RCC 7860 (cell line): ENCODE measurements at places on chromosomes 7 and 10.

DNA sequence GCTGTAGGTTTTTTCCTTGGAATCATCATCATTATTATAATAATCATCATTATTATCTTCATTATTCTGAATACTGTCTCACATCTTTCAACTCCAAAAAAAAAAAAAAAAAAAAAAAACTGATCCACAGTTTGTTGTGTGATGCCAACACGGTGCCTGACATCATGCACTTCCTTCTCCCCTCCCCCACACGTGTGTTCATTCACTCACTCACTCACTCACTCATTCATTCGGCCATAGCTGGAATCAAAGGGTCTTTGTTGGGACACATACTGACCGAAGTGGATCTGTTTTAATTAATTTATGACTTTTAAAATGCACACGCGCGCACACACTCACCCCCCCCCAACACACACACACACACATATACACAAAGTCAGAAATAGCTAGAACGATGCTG, 177.8 kb downstream of the PIP4K2A start:
- DNase-seq = no peak

GRCh38 chr10:52115823-52116222, 198.3 kb upstream of the DKK1 start:
- DNase-seq = no peak

- DNase-seq = no peak
These were observed 21.9 kb upstream of the CRYGN start for GRCh38 chr7:151461942-151462230.

- DNase-seq = no peak
These were observed 15.6 kb upstream of the ADO start for GRCh38 chr10:62788861-62789467.

DNA sequence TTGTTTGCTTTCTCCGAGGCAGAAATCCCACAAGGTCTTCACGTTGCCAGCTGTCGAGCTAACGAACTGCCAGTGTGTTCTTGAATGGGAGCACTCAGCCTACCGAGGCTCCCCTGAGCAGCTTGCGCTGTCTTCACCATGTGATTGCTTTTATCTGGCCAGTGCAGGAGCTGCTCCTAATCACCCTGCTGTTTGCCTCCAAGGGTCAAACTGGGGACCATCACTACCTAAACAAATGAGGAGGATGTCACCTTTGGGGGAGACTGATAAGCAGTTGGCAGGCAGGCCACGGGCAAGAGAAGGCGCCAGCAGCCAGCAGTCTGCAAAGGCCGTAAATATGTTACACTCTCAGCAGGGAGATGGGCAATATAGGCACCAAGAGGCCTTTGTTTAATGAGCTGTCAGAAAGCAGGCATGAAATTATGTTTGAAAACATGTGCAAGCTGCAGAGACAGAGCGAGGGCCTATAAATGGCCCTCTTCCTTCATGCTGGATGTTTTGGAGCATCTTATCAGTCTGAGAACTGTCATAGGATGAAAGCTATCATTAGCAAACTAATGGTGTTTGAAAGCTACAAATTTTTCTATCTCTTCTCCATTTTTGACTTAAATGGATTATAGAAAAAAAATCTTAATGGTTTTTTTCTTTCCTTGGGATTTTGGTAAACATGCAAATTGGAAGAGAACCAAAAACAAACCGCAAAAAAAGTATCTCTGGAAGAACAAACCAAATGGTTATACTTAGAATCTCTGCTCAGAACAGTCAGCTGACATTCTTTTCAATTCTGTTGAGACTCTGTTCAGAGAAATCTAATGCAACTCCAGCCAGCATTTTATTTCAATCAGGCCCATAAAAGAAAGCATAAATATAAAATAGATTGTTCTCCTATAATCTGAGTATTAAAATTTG, 267.3 kb upstream of the NPVF start:
- DNase-seq = no peak

DNA sequence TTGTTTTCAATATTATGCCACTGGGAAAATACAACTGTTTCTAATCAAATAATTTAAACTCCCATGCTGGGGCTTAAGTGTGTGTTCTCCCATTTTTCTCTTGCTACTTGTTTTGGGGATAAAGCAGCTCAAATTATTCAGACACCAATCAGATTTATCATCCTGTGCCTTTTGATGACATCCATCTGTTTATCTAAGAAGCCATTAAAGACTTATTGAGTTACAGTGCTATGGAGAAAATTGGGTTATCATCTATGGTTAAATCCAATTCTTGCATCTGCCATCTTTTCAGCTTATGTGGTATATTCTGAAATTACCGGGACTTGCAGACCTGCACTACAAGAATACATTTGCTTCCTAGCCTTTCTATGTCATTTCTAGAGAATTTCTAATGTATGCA, 401.2 kb downstream of the GFRA1 start:
- DNase-seq = no peak

DNA sequence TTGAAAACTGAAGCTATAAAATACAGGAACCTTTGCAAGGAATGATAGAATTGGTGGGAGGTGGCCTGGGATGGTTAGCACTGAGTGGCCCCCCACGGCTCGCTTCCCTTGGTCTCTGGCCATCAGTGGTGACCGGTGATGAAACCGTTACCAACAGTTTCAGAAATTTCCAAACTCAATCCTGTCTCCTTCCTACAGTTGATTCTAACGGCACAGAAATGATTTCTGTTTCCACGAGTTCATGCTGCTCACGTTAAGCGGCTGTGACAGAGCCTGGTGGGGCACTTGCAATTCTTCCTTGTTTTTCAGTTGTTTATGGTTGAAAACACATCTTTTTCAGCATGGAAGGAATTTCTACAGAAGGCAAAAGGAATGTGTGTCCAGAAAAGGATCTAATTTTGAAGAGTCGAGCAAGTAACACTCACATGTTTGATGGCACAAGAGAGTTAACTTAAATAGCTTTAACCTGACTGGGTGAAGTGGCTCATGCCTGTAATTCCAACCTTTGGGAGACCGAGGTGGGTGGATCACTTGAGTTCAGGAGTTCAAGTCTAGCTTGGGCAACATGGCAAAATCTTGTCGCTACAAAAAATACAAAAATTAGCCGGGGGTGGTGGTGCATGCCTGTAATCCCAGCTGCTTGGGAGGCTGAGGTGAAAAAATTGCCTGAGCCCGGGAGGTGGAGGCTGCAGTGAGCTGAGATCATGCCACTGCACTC, 100.1 kb downstream of the DNAJB6 start:
- no peak for DNase-seq

- no peak for DNase-seq
These were observed 636.5 kb downstream of the CALN1 start for GRCh38 chr7:71775648-71776047.

DNA sequence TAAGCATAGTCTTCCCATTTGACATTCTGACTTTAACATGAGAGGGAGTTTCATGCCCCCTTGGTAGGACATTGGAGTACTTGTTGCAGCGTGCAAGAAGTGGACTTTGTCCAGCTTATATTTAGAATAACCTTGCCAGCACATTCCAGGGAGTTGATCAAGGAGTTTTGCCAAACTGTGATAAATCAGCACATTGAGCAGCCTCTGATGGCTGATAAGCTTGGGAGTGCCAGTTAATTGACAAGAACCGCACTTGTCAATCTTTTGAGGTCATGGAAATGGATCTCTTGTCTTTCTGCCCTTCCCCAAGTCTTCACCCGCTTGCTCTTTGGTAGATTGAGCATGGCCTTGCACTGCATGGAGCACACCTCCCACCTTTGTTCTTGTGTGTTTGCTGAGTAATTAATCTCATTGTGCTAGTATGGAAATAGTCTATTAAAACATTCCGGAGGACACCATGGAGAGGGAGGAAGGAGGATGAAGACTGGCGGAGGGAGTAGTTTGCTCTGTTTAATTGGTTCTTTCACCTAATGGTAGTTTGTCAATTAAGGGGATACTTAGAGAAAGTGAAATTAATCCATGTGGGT, 668.5 kb upstream of the GALNT17 start:
- DNase-seq = no peak

DNA sequence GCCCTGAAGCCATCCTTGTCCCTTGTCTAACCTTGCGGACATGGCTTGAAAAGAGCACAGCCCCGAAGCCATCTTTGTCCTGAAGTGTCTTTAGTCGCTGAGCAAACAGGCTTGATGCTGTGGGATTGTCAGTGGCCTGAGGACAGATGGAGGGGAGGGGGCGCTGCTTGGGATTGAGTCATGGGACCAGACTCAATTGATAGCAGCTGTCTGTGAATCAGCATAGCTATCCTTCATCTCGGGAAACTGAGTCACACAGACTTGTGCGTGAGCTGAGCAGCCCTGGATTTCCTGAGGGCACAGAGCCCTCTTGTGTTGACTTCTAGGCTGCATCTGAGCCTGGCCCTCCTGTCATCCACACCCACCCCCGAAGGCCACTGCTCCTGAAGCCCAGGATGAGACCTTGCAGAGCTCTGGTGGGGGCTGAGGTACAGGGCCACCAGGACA, 14.4 kb downstream of the MYO1G start:
- no peak for DNase-seq

DNA sequence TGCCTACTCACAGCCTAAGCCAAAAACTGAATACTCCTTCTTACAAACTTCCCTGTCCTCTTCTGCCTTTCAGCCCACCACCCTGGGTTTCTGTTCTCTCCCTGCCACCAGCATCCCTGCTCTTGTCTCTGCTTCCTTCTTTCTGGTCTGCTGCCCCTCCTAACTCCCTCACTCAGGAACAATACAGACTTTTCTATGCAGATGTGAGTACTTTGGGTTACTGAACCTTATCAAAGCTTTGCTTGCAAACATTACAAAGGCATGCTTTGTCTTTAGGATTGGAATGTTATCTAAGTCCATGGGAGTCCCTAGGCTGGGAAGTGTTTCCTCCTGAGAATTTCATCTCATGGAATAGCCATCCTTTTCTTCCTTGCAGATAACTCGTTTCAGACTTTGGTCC, 28.9 kb downstream of the CNNM1 start:
- DNase-seq = no peak

DNA sequence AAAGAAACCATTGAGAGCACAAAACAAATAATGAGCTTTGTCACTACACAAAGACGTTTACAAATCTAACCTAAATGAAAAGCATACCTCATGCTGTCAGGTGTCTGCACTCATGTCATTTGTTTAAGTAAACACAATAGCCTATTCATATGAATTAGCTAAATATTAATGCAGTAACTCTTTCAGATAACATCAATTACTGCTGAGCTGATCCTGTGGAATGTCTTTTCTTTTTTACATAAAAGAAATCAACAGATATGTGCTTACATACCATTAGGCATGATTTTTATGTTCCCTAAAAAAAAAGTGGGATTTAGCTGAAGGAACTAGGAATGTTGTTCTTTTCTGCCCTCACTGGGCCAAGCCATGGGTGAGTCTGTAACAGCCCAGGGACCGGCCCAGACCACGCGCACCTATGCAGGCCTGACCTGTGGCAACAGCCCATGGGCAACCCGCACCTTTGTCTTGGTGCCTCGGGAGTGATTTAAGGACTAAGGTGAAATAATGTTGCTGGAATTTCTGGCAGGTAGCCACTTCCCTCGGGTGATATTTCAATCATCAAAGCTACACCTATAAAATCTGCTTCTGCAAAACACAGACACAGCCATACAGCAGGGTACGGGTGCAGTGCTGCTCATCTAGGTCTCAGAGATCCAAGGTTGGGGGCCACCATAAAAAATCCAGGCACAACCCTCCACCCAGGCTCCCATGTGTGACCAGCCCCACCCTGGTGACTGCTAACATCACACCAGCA, 44.6 kb downstream of the FGFR2 start:
- DNase-seq = no peak

DNA sequence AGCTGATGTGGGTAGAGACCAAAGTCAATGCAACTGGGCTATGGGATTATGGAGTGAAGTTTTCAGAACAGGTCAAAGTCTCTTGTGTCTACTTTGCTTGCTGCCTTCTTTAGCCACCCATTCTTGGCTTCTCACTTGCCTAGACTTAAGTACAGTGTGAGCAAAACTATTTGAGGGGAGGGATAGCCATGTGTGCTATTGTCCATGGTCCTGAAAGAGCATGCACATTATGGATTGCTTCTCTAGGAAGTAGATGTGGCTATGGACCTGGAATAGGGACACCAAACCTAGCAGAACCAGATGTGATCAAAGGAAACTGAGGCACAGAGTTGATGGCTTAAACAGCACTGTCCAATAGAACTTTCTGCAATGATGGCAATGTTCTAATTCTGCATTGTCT, 81.9 kb upstream of the ZNF800 start:
- no peak for DNase-seq

- no peak for DNase-seq
These were observed 460.2 kb downstream of the GRM8 start for GRCh38 chr7:126792521-126792920.

GRCh38 chr10:23015021-23015707, 80.2 kb upstream of the MSRB2 start:
- no peak for DNase-seq

- no peak for DNase-seq
These were observed 226.4 kb downstream of the MAGI2 start for GRCh38 chr7:79227044-79227443.

GRCh38 chr10:124534231-124534798, 72.7 kb downstream of the LHPP start:
- DNase-seq = no peak

- peak; percentile 40 for DNase-seq
These were observed 133.8 kb upstream of the ZNF92 start for GRCh38 chr7:65239707-65240352.

DNA sequence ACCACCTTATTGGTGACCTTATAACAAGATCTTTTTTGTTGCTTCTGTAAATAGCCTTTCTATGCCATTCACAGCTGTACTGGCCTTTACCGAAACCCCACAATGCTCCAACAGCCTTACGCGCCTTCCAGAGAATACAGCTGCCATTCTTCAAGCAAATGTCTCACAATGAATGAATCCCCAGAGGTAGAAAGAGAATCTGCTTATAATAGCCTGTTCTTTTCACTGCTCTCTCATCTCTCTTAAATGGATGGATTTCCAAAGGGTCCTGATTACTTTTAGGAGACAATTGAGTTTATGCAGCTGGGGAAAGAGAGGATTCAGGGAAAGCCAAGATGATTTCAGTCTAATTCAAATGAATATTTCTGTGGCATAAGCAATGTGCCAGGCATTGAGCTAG, 183.1 kb upstream of the PDE1C start:
- no peak for DNase-seq

GRCh38 chr7:69963393-69963792, 365.1 kb downstream of the AUTS2 start:
- no peak for DNase-seq

GRCh38 chr7:91876391-91877133, 3.9 kb downstream of the MTERF1 start:
- DNase-seq = no peak

GRCh38 chr7:149043936-149044335, 15.6 kb upstream of the PDIA4 start:
- no peak for DNase-seq

GRCh38 chr10:32970910-32971309, 12.9 kb upstream of the ITGB1 start:
- peak; percentile 30 for DNase-seq

DNA sequence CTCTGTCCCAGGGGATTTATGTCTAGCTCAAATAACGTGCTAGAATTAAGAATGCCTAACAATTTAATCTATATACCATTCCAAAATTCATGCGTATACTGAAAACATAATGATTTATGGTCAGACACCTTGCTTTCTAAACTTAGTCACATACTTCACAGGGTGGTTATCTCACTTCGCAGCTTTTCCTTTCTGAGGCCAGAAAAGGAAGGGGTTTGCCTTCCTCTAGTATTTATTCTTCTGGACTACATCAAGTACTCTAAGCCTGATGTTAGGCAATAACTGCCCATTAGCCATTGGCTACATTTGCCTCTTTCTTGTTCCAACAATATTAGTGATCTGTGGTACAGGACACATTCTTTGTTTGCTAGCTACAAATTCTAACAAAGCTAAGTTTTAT, 72.6 kb upstream of the FHIP2A start:
- DNase-seq = no peak
